EH (cell line): ENCODE measurements at places on chromosomes 11 and 22.

DNA sequence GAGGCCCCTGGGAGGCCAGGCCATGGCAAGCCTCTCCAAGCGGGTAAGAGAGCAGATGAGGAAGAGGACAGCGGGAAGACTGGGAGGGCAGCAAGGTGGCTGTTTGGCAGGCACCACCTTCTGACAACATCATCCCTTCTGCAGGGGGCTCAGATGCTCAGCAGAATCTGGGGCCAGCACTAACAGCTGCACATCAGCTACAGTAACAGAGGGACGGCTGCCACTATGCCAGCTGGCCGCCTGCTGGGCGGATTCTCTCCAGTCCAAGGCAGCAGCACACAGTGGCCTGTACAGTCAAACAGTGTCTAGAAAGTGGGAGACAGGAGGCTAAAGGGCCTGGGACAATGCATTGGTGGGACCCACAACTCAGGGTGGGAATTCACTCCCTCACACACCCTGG, 10.7 kb upstream of the TXN2 start:
- DNase-seq: no peak

DNA sequence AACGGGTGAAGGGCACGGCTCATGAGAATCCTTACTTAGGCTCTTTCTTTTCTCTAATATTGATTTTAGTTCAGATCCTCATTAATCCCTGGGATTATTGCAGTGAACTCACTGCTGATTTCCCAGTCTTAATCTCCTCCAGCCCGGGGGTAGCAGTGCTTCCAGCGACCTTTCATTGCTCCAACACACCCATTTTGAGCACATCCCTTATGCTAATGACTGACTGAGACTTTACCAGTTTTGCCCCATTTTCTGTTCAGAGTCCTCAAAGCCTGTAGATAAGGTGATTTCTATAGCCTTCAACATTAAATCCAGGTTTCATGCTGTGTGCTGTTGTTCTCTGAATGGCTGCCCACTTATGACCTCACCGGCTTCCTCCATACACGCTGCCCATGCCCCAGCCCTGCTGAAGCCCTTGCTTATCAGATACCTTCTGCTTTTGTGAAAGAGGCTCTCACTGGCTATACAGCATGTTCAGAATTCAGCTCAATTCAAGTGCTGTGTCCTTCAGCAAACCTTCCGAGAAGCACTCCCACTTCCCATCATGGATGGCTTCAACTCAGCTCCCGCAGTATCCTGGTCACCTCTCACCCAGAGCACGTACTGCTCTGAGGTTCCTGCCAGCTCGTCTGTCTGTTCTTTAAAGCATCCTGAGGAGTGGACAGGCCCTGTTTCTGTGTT, 49.0 kb downstream of the PPFIA1 start:
- no peak for DNase-seq

- peak; percentile 95 for DNase-seq
Observed at GRCh38 chr22:17705951-17706900, 67.7 kb downstream of the BCL2L13 start.

- DNase-seq: no peak
Observed at GRCh38 chr11:10654811-10655150, 38.8 kb downstream of the IRAG1 start.

DNA sequence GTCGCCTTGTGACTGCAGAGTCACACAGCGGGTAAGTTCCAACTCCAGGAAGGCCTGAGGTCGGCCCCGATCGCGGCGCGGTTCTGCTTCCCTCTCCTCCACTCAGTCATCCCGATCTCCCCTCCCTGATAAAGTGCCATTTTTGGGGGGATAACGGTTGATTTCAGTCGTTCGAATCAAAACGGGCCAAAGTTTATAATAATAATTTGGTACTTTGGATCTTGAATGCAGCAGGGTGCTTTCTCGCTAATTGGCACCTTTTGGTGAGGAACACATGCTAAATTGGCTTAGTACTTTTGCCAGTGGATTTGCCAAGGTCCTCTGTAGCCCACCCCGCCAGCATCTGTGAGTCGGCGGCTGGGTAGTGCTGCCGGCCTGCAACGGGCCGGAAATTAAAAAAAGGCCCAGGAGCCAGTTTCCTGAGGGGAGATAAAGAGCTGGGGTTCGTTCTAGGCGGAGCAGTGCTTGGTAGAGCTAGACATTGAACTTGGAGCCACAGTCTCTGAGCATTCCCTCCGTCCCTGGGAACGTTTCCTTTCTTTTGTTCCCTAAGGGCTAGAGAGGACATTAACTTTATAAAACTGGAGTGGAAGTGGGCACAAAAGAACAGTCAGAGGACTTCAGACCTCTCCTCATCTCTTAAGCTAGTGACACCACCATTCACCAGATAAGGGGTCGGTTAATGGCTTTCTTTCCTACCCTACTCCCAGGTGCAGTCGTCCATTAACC, 997 bp downstream of the UBE2L3 start:
- DNase-seq: peak; percentile 57

GRCh38 chr22:24330636-24331035, 60.0 kb downstream of the SPECC1L start:
- peak; percentile 37 for DNase-seq

- peak; percentile 97 for DNase-seq
Observed at GRCh38 chr11:65888163-65888814, at the start of gene FIBP. FIBP (minus strand) TSS chr11:65888471; CDS start chr11:65888418, 53 bp downstream.

GRCh38 chr11:68610452-68611116, 73.8 kb upstream of the GAL start:
- peak; percentile 34 for DNase-seq

DNA sequence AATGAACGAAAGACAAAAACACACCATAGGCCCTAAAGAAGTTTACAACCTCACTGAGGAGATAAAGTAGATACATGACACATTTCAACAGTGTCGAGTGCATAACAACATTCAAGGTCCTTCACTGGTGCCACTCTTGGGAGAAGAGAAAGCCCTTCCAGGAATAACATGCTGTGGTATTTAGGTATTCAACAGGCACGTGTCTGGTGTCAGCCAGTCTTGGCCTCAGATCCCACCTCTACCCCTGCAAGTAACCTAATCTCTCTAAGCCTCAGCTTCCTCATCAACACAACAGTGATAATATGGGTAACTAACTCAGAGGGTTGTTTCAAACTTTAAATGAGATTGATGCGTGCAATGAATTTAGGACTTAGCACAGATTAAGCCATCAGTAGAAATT, 235.0 kb upstream of the ZC3H12C start:
- no peak for DNase-seq

DNA sequence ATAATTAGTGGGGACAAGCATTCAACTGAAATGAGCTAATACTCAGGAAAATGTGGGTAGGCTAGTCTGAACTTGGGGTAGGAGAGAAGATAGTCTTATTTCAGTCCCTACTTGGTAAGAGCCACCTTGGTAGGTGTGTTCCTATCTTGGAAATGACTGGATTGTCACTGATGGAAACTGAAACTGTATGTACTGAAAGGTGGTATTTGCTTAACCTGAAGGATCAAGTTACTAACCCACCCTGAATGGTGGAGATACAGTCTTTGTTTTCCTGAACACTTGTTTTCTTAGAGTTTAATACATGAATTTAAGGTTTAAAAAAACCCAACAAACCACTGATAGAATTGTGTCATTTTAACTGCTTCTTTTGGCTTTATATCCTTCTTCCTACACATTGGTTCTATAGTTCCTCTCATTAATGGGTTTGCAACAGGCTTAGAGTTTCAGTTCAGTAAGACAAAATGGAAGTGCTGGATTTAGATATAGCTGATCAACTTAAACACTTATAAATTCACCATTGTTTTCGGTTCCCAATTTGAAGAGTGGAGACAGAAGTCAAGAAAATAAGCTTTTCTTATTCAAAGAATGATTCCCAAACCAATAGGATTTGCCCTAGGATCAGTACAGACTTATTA, 4.2 kb downstream of the FAR1 start:
- DNase-seq: no peak

DNA sequence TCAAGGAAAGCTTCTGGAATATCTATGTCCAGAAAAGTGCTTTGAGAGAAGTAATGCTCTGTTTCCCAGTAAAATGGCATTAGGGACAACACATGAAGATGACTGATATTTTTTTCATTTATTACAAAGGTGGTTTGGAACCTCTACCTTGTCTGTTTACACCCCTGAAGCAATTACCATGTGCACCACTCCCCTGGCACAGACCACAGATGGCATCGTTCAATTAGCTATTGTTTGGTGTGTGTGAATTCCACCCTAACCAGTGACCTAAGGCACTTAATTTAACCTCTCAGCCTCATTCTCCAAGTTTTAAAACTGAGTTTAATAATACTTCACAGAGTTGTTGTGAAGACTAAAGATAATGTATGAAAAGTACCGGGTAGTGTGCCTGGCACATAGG, 127.6 kb upstream of the BMAL1 start:
- DNase-seq: no peak

DNA sequence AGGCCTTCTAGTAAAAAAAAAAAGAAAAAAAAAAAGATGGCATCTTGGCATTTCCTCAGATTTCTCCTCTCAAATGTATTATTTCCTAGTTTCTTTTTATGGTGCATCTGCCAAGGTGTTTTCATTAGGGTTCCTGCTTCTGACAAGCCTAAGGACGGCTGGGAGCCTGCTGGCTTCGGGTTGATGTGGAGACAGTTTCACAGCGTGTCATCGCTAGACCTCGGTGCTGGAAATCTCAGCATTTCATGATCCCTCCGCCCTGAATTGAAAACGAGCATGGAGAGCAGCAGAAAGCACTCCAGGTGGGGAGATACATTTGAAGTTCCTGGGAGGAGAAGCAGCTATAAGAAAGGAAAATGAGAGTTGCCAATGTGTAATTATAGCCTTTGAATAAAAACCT, 283.9 kb upstream of the CNTN5 start:
- DNase-seq: no peak

DNA sequence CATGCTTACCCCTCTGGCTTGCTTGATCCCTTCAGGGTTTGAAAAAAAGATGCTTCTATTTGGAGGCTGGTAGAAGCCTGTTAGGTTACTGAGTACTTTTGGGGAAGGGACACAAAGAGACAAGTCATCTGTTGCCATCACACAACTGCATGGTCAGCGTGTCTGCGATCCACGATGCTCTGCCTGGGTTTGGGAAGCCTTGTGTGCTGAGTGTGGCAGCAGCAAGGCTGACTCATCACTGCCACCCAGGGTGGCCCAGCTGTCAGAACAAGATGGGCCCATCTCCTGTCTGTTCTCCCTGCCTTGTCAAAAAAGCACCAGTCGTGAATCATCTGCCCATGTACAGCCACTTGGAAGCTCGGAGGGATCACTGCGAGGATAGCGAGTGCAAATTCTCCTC, 26.2 kb downstream of the UBASH3B start:
- peak; percentile 56 for DNase-seq

DNA sequence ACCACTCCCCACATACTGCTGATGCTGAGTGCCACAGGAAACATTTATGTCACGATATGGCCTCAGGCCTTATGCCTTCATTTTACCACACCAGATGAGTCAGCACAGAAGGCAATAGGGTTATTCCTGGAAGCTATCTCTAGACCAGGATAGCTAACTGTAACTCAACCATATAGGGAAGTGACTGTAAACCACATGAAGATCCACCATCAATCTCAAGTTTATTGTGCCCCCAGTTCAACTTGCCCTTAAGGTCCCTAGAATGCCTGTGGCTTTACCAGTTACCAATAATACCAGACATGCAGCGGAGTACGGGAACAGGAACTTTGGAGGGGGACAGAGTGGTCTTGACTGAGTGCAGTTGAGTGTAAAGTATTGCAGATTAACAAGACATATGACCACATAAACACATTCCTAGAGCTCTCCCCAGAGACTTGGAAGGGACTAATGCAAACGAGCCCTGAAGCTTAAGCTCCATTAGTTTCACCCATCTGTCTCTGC, 180.9 kb downstream of the KIF18A start:
- peak; percentile 99 for DNase-seq

DNA sequence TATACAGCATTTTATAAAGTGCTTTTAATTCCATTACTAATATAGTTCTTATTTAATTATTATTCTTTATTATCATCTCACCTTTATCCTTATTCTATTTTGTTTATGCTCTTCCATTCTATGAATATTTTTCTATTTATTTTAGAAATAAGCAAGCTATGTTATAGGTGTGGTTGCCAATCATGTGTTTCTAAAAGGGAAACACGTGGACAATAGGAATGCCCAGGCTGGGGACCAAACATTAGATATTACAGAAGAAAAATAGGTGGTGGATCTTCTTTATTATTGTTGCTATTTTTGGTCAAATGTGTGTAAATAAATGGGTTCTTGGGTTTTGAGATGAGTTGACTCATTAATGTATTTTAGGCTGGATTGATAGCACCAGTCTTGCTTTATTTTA, 438.3 kb downstream of the RAB38 start:
- no peak for DNase-seq

- no peak for DNase-seq
Observed at GRCh38 chr11:134676516-134677287, 264.7 kb upstream of the B3GAT1 start.

GRCh38 chr11:122711831-122712381, 56.4 kb downstream of the UBASH3B start:
- DNase-seq: peak; percentile 84

- no peak for DNase-seq
Observed at GRCh38 chr11:69812946-69813345, 6.3 kb downstream of the FGF3 start.

DNA sequence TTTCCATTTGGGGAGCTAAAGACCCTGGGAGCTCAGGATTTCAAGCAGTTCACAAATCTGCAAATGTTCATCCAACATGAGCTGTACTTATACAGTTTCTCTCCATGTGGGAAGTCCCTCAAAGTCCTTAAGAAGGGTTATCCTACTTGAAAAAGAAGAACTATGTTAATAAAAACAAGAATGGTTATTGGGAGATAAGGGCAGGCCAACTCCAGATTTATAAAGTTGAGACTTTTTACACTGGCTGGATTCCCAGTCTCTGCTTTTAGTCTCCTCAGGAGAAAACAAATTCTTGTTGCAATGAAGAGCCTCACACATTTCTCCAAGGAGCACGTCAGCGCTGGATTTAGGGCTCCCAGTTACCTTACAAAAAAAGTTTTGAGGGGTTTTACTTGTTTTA, 34.2 kb upstream of the CTTN start:
- DNase-seq: no peak

DNA sequence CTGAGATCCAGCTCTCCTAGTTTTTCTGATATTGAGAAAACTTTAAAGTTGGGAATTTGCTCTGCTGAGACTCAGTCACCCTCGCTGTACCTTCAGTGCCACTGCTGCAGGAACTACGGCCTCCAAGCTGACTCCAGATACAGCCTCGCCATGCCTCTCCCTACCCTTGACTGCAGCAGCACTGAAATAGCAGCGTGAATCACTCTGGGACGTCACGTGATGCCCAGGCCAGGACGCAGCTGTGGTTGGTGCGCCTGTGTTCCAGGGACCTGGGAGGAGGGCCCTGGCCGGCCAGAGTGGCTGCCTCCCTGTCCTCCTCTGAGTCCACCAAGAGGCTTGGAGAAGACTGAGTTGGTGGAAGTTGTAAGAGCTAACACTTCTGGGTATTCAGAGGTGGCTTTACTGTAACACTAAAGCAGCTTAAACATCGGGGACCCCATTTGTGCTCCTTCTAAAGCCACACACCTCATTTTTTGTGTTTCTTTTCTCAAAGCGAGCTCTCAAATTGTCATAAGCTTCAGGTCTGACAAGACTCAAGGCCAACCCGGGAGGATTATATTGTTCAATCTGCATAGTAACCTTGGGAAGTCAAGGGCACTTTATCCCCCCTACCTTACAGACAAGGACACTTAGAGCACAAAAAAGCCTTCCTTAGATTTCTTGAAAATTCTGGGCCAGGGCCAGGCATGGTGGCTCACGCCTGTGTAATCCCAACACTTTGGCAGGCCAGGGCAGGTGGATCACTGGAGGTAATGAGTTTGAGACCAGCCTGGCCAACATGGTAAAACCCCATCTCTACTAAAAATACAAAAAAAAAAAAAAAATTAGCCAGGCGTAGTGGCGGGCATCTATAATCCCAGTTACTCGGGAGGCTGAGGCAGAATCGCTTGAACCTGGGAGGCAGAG, 4.2 kb upstream of the STIP1 start:
- DNase-seq: peak; percentile 96
